Caco-2 (cell line): ENCODE measurements at places on chromosomes 5 and 9.

GRCh38 chr5:93899026-93899600 lies 157.7 kb upstream of the POU5F2 start:
- no peak for DNase-seq

GRCh38 chr5:54905942-54906537 lies 79.4 kb downstream of the ESM1 start:
- peak; percentile 67 for DNase-seq

- no peak for DNase-seq
Measured at GRCh38 chr9:33988219-33988890, 60.3 kb downstream of the UBAP2 start.

DNA sequence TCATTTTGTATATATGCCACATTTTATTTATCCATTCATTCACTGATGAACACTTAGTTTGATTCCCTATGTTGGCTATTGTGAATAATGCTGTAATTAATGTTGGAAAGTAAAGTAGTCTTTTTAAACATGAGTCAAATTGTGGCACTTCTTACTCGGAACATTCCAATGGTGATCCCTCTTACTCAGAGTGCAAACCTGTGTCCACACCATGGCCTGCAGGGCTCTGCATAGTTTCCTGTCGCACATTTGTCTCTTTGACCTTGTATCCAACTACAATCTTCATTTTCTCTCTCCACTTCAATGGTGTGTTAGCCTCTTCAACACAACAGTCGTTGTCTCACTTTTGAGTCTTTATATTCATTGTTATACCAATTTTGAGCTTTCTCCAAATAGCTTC lies 98.1 kb upstream of the PAPPA start:
- no peak for DNase-seq

GRCh38 chr5:82884821-82885471 lies 192.2 kb downstream of the TMEM167A start:
- no peak for DNase-seq

GRCh38 chr5:635306-636055 lies 23.3 kb downstream of the CEP72 start:
- DNase-seq: no peak

DNA sequence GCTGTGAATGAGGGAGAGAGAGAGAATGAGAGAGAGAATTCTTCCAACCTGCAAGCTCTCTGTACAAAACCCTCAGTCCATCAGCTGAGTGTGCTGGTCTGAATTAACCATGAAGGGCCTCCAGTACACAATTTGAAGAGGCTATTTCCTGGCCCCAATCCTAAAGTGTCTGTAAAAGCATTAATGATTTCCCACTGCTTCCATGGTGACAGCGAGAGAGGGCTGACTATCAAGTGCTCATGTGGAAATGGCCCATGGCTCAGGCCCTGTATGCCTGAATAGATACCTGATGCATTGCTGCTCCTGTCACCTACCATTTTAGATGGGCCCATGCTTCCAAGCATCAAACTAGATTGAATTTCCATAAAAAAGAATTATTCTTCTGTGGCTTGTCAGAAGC lies 592.4 kb downstream of the KIF4B start:
- DNase-seq: no peak

GRCh38 chr5:84494453-84494852 lies 109.8 kb upstream of the EDIL3 start:
- no peak for DNase-seq
